COR-L47 (cell line): ENCODE measurements at places on chromosomes 1 and 21.

DNA sequence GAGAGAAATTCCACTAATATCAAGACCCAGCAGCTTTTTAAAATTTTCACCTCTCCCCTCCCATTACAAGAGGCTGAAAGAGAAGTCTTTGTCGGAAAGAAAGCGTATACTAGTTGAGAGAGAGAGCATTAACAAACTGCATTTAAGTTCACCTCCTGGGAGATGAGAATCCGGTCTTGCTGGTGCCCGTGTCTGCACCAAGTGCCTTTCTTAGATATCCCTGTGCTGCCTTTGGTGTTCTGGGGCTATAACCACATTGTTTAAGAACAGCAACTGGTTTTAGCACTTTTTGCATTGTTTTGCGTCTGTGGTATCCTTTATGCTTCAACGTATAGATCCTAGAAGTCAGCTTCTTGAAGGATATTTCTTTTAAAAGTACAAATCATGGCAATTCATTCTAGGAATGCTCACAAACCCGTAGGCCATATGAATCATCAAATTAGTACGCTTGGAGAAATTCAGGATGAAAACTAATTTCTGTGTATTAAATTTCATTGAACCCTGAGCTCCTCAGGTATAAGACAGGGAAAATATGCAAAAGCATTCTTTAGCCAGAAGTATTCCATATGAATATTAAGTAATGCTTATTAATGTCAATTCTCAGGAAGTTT lies 3.4 kb upstream of the RPE65 start:
- no peak for DNase-seq

- DNase-seq: no peak
These were observed 6.9 kb upstream of the IL22RA1 start for GRCh38 chr1:24149866-24150233.

DNA sequence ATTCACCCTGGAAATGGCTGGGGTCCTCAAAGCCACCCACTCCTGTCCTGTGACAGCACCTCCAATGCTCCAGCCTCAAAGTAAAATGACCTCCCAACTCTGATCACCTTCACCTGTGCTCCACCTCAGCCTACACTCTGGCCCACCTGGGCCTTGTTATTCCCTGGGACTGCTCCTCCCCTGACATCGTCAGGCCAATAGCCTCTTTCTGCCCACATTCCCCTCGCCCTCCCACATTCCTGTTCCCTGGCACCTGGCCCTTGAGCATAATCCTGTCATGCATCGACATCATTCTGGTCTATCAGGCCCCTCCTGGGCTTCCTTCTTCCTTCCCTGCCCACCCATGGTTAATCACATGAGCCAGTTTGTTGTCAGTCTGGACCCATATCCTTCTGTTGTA lies 13.2 kb upstream of the BCAR3 start:
- no peak for DNase-seq

DNA sequence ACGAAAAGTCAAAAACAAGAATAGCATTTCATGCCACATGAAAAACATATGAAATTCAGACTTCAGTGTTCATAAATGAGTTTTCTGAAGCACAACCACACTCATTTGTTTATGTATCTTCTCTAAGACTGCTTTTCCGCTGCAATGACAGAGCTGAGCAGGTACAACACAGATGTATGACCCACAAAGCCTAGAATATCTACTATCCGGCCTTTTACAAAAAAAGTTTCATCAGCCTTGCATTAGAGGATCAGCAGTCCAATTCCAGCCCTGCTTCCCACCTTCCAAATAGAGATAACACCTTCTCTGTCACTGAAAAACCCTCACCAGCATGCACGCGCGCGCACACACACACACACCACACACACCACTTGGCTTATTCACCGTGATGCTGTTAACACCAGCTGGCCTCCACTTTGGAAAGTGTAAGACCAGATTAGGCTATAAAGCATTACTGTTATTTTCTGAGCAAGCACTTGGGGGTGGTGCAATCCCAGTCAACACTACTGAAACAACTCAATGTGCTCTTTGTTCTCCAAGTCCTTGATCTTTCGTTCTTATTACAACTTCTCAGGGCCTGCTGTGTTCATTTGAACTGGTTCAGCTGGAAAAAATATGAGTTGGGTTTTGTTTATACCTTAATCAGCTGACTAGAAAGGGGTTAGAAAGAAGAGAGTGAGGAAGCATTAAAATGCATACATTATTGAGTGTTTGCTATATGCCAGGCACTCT lies 90.0 kb downstream of the GLUL start:
- DNase-seq: no peak

GRCh38 chr1:26694638-26695355 lies 1.0 kb upstream of the ARID1A start:
- DNase-seq: no peak

DNA sequence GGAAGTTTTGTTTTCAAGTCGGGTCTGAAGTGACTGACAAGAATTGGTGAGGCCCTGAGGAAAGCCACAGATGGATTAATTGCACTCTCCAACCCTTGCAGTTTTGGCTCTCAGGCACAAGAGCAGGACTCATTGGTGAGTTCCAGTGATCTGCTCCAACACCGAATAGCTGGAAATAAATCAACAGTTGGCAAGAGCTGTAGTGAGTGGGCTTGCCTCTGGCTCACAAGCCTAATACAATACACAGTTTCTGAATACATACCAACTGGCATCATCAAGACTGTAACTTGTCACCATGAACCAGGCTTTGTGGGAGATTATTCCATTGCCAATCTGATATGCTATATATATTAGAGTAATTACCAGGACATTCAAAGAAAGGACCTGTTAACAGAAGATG lies 131.6 kb downstream of the GRIK1 start:
- no peak for DNase-seq

- no peak for DNase-seq
These were observed 146.0 kb upstream of the COL6A1 start for GRCh38 chr21:45835301-45836267.

DNA sequence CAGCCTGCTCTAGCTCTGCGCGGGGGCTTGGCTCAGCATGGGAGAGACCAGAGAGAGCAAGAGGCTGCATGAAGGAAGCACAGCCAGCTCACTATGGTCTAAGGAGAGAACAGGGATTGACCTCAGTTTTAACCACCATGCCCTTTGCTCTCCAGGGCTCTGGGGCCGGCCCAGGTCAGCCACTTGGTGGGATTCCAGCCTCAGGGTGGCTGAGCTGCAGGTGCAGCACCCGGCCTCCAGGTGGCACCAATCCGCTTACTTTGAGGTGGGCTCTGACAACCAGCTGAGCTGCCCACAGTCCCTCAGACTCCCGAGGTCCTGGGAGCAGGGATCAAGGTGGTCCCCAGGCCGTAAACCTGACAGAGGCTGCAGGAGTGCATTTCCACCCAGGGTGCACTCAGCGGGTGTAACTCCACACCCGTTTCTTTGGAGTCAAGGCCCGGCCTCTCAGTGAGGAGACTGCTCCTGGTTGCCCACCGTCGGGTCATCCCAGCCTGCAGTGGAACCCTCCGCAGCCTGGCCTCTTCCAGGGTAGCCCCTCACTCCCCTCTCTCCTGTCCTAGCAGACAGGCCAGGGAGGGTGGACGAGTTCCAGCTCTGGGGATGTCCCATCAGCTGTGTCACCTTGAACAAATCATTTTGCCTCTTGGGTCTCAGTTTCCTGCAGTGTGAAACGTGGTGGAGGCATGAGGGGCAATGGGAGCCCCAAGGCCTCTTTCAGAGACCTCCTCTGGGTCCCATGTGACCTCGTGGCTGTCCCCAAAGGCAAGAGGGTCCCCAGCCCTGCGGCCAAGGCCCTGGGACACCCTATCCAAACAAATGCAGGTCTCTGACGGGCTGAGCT lies 607 bp upstream of the LGR6 start:
- peak; percentile 23 for DNase-seq
